ENCODE measurements at places on chromosomes 6 and 20.

GRCh38 chr6:108441141-108441540 is 119.6 kb upstream of the FOXO3 start:
- DNase-seq = no peak

- no peak for DNase-seq
These were observed 32.4 kb upstream of the SNX9 start for GRCh38 chr6:157790548-157791160.

- no peak for DNase-seq
These were observed 52.6 kb downstream of the GFOD1 start for GRCh38 chr6:13434777-13435176.

DNA sequence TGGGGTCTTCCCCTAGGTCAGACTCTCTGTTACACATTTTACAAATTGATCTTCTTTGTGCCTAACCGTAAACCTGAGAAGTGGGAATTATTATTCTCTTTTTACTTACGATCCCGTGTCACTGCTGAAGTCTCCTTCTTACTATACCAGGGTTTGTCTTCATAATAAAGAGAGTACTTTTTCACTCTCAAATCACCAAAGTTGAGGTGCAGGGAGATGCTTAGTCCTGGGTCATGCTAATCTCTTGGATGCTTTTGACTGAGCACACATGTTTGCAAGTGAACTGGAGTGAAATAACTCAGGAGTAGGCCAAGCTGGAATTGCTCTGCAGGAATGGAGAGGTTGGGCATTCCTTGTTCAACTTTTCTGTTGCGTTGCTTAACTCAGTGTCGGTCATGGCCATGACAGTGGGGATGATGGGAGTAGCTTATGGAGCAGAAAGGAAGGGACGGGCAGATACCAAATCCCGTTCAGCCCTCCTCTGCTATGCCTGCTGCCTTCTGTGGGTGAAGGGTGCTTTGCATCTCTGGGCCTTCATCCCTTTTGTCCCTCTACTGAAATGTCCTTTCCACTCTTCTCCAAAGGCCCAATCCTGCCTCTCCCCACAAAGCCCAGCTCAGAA is 15.2 kb upstream of the TAGAP start:
- DNase-seq = no peak

- no peak for DNase-seq
These were observed 79.0 kb upstream of the RGS17 start for GRCh38 chr6:153210083-153210482.

DNA sequence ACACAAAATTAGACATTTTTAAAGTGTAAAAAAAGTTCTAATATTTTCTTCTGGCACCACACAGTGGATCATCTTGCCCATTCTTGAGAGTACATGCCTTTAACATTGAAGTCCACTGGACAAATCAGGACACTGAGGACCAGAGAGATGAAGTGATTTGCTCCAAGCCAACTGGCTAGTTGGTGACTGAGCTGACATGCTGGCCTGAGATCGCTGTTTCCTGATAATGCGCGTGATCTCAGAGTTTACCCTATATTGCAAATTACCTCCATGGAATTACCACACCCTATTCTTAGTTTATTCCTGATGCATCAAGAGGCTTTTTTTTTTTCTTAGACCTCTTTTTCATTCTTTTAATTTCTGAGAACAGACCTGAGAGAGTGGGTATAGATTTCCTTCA is 432.8 kb downstream of the CD83 start:
- DNase-seq = peak; percentile 21
